ENCODE measurements at places on chromosomes 4 and X.

- DNase-seq, result no peak
Measured at GRCh38 chr4:29046781-29047180, 1673.4 kb upstream of the PCDH7 start.

- no peak for DNase-seq
Measured at GRCh38 chr4:142420311-142421095, 425.6 kb downstream of the INPP4B start.

- DNase-seq, result no peak
Measured at GRCh38 chr4:41865306-41865980, 69.8 kb upstream of the TMEM33 start.

DNA sequence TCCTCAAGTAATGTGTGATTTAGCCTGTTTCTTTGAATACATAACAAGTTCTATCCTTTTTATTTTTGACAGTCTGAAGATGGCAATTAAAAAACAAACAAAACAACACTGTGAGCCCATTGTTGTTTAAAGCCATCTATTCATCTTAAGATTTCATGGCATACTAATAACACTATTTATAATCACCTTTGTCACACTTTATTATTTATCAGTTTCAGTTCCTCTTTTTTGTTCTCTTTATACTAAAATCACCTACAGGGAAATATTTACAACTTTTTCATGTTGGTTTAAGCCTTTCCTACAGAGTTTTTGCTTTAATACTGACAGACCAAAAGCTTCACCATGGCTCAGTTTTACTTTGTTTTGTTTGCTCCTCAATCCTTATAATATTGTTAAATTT is 247.4 kb upstream of the CTSO start:
- DNase-seq, result no peak

DNA sequence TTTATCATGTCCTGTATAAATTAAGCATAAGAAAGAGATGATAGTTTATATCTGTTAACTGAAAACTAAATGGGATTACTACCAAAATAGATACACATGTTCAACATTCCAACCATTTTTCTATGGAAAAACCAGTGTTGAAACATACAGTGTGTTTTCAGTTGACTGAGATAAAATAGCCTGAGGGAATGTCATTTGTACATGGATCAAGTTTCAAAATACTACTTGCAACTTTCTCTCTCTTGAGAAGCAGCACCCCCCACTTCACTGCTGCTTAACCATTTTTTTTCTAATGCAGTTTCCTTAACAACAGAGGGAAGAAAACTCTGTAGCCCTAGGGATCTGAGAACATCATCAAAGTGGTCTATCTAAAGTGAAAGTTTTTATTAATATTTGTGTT is 70.8 kb downstream of the NPNT start:
- DNase-seq, result no peak

DNA sequence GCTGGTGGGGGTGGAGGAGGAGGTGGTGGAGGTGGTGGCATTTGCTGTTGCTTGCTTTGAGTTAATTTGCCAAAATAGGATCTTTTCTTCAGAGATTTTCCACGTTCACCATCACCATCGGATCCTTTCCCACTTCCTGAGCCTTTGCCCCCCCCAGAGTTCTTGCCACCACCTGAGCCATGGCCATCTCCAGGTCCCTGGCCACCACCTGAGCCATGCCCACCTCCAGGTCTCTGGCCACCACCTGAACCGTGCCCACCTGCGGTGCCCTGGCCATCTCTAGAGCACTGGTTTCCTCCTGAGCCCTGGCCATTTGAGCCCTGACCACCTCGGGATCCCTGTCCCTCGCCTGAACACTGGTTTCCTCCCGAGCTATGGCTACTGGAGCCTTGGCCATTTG is 1.9 kb downstream of the IRS4 start:
- no peak for DNase-seq

- DNase-seq, result no peak
Measured at GRCh38 chrX:35590210-35590609, 207.9 kb upstream of the MAGEB16 start.

DNA sequence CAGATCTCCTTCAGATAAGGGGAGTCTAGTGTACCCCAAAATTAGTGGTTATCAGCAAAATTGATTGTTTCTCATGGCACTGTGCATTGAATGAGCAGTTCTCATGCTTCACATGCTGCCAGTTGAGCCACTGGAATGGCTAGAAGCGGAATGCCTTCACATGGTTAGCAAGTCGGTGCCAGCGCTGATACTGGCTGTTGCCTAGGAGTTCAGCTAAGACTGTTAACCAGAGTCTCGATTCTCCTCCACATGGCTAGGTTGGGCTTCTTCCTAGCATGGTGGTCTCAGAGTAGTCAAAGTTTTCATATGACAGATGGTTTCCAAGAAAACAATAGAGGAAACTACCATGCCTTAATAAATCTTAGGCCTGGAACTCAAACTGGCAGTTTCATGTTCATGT is 12.2 kb downstream of the ANTXR2 start:
- no peak for DNase-seq

DNA sequence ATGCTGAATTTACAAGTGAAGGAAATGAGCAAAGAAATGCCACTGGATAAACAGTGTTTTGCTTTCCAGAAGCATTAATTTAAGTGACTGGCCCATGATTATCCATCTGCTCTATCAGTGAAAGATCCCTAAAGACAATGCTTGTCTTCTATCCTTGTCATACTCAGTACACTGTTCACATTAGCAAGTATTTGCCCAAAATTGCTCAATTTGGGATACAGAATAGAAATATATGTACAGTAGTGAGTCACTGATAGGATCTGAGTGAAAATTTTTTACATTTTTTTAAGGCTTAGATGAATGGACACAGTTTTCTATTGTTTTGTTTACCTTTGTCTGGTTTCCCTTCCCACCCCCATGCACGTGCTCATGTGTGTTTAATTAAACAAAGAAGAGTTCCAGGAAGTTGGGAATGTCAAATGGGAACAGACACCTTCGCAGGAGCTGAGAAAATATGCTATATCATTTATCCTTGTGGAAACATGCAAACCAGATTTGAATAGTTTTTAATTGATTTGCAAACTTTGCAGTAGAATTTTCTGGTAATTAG is 656.3 kb downstream of the RPA4 start:
- DNase-seq, result no peak

- no peak for DNase-seq
Measured at GRCh38 chr4:8910822-8911315, 39.2 kb upstream of the HMX1 start.

- DNase-seq, result no peak
Measured at GRCh38 chr4:128347175-128347868, 59.7 kb upstream of the PGRMC2 start.

- DNase-seq, result no peak
Measured at GRCh38 chrX:17495052-17495451, 120.1 kb downstream of the NHS start.

- DNase-seq, result no peak
Measured at GRCh38 chr4:89878611-89879010, 16.0 kb upstream of the MMRN1 start.

GRCh38 chr4:146522869-146523205 is 1.1 kb upstream of the SLC10A7 start:
- DNase-seq, result no peak

GRCh38 chr4:170388255-170388654 is 298.5 kb upstream of the AADAT start:
- no peak for DNase-seq

DNA sequence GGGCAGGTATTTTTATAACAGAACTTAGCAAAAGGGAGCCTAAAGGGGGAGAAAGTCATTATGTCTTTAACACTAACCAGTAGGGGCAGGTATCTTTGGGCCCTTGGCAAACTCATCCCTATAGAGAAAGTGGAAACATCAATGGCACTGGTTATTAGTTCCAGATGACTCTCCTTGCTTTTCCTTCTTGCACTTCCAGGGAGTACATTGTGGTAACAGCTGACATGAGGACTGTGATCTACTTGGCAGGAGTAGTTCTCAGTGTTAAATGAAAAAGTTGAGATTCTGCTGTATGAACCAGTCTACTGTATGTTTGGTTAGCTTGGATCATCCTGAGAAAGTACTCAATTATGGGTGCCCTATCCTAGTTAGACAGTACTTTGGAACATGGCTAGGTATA is 93.6 kb downstream of the ATXN3L start:
- no peak for DNase-seq

DNA sequence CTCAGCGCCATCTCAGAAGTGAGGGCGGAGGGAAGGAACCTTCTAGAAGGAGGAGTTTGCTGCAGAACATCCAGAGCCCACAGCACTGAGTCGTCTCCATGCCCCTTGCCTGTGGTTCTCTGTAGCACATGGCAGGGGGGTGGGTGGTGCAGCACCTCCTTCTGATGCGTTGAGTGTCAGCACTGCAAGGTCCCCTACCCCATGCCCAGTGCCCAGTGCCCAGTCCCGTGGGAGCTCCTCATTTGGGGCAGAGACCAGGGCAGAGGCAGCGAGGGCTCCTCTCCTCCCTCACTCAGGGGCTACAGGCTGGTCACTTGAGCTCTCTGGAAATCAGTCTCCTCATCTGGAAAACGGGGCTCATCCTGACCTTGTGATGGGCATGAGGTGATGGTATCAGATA is 78.1 kb downstream of the HTRA3 start:
- no peak for DNase-seq

DNA sequence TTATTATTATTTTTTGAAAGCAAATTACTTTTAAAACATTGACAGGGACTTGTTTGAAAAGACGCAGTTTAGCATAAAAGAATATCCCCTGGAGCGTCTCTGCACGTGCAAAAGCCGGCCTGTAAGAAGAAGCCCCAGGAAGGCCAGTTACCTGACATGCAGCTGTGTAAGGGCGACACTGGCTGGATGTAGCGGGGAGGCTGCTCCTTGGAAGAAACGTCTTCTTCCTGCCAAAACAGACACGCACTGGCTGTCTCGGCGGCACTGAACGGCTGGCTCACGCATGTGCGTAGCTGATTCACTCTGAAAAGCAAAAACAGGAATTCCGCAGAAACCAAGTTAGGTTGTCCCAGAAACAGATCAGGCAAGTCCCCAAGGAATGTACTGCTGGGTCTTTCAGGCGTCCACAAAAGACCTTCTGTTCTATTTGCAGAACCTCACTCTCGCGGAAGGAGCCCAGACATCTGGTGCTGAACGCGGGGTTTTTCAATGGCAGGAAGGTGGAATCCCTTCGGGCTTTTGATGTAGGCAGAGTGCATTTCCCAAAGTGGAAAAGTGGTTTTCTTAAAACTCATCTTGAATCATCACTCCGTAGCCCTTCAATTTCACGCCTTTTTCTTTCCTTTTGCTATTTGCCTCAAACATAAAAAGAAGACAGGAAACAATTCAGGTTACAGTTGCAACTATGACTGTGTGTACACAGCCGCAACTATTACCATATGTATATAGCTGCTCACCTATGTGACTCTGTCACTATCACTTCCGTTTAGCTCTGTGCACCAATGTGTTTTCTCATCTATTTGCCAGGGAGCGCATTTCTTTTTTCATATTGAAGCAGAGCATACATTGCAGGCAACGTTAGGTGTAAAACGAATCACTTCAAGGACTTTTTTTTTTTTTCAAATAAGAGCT is 38.1 kb upstream of the ARSH start:
- no peak for DNase-seq

DNA sequence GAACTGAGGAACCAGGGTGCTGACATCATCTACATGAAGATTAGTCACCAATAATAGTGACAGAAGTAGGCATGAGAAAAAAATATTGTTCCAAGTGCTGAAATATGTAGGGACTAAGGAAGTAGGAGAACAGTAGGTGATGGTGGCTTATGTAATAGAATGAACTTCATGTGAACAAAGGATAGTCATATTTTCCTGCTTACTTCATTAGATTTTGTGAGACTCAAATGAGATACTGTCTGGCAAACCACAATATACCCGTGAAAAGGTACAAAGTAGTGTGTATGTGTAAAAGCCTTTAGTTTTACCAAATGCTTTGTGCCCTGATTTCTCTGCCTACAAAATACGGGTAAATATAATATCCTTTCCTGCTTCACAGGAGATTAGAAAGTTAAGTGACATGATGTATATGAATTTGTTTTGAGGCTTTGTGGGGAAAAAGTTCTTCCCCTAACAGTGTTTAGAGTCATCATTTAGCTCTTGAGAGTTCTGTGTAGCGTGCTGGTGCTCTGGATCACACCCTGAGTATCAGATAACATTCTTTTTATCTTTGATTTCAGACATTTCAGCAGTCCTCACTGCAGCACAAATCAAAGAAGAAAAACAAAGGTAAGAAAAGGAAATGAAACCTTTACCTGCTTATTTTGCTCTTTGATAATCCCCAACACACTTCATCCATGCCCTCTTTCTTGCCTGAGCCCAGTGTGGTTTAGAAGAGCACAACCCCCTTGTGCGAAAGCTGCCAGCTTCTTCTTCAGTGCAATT is 67.9 kb downstream of the KLHL34 start:
- no peak for DNase-seq

DNA sequence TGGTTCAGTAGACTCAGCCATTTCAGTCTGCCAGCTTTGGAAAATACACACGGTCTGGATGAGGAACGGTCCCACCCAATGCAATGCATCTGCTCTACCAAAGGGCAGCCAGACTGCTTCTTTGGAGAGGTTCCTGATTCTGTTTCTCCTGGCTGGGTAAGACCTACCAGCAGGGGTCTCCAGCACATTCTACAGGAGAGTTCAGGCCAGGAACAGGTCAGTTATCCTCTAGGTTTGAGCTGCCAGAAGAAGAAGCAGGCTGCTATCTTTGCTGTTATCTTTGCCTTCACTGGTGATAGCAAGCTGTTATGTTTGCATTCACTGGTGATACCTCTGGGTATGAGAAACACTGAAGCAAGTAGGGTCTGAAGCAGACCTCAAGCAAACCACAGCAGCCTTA is 45.5 kb upstream of the PBDC1 start:
- no peak for DNase-seq

- no peak for DNase-seq
Measured at GRCh38 chr4:926538-926937, 5.6 kb downstream of the GAK start.

DNA sequence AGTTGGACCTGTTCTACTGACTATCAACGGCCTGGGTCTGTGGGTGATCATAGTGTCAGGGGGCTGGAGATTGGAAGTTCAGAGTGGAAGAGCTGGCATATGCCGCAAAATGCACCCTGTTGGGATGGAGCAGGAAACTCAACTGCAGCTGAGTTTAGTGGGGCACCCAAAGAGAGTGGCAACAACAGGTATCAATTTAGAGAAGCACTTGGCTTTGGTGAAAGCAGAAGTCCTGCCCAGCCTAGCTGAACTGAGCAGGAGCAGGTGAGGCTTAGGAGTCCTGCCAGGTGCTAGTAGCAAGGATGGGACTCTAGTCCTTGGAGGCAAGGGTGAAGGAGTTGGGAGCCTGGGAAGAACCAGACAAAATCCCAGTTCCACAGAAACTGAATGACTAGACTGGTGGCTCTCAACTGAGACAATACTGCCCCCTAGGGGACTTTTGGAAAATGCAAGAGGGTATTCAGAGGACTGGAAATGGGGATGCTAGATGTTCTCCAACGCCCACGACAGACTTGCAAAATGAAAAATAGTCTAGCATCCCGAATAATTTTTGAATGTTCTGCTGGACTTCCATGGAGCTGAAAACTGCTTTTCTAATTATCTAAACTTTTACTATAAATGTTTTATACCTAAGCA is 49.4 kb downstream of the RTL9 start:
- peak; percentile 31 for DNase-seq

GRCh38 chr4:28709891-28710290 is 1849.2 kb downstream of the STIM2 start:
- DNase-seq, result no peak

GRCh38 chrX:108313669-108314068 is 124.6 kb downstream of the COL4A6 start:
- no peak for DNase-seq

GRCh38 chrX:31483336-31483735 is 411.5 kb upstream of the FTHL17 start:
- DNase-seq, result no peak
